Chondrocyte (in vitro differentiated cells): ENCODE measurements at places on chromosomes 3 and 15. TPM values are rescaled to one million over a fixed set of nuclear protein-coding genes. Genes with fewer than 3 reads are reported as not detected.

Gene TM4SF18
- 0.20 to 1.4 TPM in 2 of 3 replicates, not detected in the other for total RNA-seq

DNA sequence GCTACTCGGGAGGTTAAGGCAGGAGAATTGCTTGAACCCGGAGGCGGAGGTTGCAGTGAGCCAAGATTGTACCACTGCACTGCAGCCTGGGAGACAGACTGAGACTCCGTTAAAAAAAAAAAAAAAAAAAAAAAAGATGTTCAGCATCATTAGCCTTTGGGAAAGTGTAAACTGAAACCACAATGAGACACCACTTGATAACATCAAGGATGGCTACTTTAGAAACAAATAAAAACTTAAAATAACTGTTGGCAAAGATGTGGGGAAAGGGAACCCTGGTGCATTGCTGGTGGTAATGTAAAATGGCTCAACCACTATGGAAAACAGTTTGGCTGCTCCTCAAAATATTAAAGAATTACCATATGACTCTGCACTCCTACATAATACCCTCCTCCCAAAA lies 1.9 kb downstream of the LEO1 start:
- peaks cover 19% of the 10 kb centered on the region for H3K4me1 ChIP-seq
- peak overlapping the region; percentile 94 for H3K27ac ChIP-seq
- no peak overlapping the region for H3K4me3 ChIP-seq
- H3K27me3 ChIP-seq = no peaks in the 10 kb centered on the region
- peaks cover 15% of the 10 kb centered on the region for H3K36me3 ChIP-seq

GRCh38 chr3:61251174-61251972 lies at the start of gene FHIT:
FHIT (minus strand) TSS chr3:61251452.
- DNase-seq = peak; percentile 97
- peak within 1 kb of the TSS; percentile 13 for H3K27ac ChIP-seq
- peaks cover 16% of the 10 kb centered on the region for H3K4me1 ChIP-seq
- H3K4me3 ChIP-seq = peak within 1 kb of the TSS; percentile 81

DNA sequence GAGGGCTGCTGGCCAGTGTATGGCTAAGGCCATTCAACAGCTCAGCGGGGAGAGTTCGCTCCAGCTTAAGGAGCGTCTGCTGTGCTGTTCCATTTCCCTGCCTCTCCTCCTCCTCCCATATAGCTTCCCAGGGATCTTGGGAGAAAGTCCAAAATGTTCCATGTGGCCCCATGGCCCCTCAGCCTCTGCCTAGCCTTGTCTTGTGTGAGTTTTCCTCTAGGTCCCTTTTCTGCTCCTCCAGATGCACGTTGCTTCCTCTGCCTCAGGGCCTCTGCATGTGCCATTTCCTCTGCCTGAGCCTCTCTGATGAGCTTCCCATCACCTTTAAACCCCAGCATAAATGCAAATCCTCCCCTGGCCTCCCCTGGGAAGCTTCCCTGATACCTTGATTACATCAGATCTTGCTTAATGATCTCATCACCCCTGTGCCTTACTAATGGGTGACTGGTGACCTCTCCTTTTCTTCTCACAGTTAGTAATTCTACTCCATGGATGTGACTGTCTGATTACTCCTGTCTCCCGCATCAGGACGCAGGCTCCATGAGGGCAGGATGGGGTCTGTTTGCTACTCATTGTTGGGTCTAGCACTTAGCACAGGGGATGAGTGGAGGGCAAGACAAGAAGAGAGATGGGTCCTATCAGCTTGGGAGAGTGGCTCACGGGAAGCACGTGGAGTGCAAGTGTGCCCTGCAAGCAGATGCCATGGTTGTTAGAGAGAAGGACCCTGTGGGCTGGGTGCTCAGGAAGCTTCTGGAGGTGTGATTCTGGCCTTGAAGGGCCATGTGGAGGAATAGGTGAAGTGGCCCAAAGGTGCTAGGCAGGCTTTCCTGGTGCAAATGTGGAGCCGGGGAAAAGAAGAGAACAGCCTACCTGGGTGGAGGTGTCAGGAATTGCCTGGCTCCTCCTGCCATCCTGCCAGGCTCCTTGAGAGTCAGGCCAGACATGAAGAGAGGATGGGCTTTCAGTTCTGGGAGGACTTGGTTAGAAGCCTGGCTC lies 23.8 kb downstream of the ITGA11 start:
- H3K4me3 ChIP-seq = peak overlapping the region; percentile 7
- peaks cover 38% of the 10 kb centered on the region for H3K36me3 ChIP-seq
- H3K27ac ChIP-seq = peak overlapping the region; percentile 90
- peak; percentile 11 for DNase-seq
- no peaks in the 10 kb centered on the region for H3K27me3 ChIP-seq

GRCh38 chr3:192392986-192393385 lies 334.4 kb downstream of the FGF12 start:
- DNase-seq = no peak
- H3K4me1 ChIP-seq = no peaks in the 10 kb centered on the region
- no peak overlapping the region for H3K27ac ChIP-seq

DNA sequence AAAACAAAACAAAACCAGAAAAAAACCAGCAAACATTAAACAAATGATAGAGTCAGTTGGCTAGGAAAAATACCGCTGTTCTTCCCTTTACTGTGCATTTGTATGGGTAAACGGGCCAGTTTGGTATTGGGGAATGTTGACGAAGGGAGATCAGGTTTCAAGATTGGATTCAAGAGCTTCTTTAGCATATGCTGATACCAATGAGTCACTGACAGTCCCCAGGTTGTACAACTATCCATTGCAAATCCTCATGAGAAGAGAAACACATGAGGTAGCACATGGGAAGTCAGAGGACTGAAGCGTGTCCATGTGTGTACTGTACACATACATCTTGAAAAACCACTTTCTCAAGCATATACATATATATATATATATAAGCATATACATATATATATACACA lies 25.6 kb downstream of the TIGIT start:
- no peak for DNase-seq
- H3K4me3 ChIP-seq = no peak overlapping the region

GRCh38 chr3:188272481-188273372 lies 118.8 kb downstream of the LPP start:
- no peak for DNase-seq
- H3K4me3 ChIP-seq = no peak overlapping the region
- H3K4me1 ChIP-seq = peaks cover 72% of the 10 kb centered on the region
- H3K27me3 ChIP-seq = no peaks in the 10 kb centered on the region
- peaks cover 6% of the 10 kb centered on the region for H3K36me3 ChIP-seq
- H3K27ac ChIP-seq = peak overlapping the region; percentile 88

GRCh38 chr15:31200735-31201151 lies 99.2 kb upstream of the TRPM1 start:
- peaks cover 7% of the 10 kb centered on the region for H3K4me1 ChIP-seq
- no peak overlapping the region for H3K27ac ChIP-seq
- peaks cover 17% of the 10 kb centered on the region for H3K27me3 ChIP-seq
- H3K36me3 ChIP-seq = no peaks in the 10 kb centered on the region
